Stimulated activated CD8-positive, alpha-beta memory T cell treated with anti-CD3 and anti-CD28 coated beads, Interleukin-2, amount 100 ng/mL, for 1 hour (primary cell): ENCODE measurements at places on chromosomes 4 and X.

DNA sequence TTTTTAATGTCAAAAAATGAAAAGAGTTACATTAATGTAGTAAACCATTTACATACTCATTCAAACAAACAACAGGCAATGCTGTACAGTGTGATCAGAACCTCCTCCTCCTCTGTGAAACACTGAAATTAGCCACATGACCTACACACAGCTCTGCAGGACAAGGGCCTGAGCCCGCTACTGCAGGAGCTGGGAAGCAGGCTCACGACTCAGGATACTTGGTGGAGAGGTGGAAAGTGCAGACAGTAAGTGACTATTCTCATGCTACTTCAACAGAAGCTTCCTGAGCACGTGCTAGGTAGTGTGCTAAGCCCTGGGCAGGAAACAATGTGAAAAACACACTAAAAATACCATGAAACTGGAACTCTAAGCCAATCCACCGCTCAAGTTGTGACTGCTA lies 56.8 kb downstream of the TAPT1 start:
- DNase-seq: no peak

DNA sequence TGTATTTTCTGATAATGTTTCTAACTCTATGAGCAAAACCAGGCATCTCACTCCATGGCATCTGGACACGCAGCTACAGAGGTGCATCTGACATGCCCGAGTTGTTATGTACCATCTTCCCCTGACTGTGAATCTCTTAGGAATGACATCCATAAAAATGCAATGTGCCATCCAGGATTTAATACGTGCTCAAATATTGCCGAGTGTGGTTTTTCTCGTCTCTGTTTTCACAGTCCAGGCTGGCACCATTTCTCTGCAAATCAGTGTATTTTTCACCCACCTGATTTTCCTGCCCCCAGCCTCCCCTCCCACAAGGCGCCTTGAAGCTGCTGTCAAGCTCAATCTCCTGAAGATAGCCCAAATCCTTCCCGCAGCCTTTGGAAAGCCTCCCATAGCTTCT lies 154.6 kb downstream of the DHRSX start:
- no peak for DNase-seq

- no peak for DNase-seq
Measured at GRCh38 chr4:70670332-70671014, 4.2 kb upstream of the JCHAIN start.

GRCh38 chr4:115781528-115782146 lies 668.2 kb upstream of the NDST4 start:
- no peak for DNase-seq

GRCh38 chr4:15043226-15043625 lies 40.9 kb downstream of the CPEB2 start:
- no peak for DNase-seq

- no peak for DNase-seq
Measured at GRCh38 chr4:54992266-54992665, 133.1 kb downstream of the KDR start.

GRCh38 chrX:128106630-128107029 lies 54.4 kb upstream of the ACTRT1 start:
- no peak for DNase-seq

GRCh38 chrX:39969099-39969818 lies 128.5 kb downstream of the BCOR start:
- DNase-seq: no peak

DNA sequence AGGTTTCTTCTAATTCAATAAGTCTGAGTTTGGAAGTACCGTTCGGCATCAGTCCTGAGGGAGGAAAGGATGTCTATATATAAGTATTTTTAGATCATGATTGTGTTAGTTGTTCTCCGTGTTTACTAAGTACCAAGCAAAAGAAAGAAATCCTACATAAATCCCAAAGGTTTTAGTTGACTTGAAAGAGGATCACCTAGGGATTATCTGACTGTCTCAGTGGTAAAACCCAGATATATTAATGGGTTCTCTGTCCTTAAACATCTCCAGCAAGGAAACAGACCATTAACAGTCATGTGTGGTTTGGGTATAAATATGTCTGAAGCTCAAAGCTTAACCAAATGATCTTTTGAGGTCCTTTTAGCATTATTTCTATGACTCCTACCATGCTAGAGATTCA lies 207.1 kb upstream of the RASGEF1B start:
- DNase-seq: no peak

GRCh38 chrX:152733261-152733975 lies at the start of the genes CSAG1 and MAGEA12:
Gene CSAG1 (minus strand): TSS chrX:152733721. CDS start chrX:152732460, 1,261 bp downstream.
Gene MAGEA12 (plus strand): TSS chrX:152733757. CDS start chrX:152736162, 2,405 bp downstream.
- no peak for DNase-seq

DNA sequence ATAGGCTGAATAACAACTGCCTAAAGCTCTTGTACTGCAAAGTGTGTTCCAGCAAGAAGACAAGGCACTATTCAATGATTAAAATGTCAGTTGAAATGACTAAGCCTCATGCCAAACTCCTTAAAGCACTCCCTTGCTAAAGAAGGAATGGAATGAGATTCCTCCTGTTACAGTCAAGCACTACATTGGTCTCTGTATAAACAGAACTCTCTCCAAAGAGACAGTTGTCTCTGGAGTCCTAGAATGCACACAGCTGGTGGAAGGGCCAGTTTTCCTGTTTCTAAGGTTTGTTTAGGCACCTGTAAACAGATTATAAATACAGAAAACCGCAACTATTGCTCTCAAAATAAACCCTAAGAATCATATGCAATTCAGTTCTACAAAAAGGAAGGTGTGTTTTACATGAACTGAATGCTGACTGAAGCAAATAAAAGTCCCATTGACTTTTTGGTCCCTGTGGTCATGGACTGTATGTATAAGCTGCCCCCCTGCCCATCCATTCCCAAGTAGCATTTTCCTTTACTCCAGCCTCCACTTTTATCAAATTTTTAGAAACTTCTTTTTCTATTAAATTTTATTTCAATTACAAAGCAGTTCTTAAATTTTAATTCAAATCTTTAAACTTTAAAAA lies 47.0 kb downstream of the FAT1 start:
- no peak for DNase-seq

GRCh38 chr4:175411251-175411650 lies 400.8 kb downstream of the GPM6A start:
- no peak for DNase-seq

GRCh38 chr4:4625488-4625887 lies 83.6 kb upstream of the STX18 start:
- DNase-seq: no peak

GRCh38 chr4:86910369-86910768 lies 18.1 kb upstream of the C4orf36 start:
- no peak for DNase-seq

- DNase-seq: no peak
Measured at GRCh38 chr4:114599903-114600552, 1.4 kb downstream of the UGT8 start.

DNA sequence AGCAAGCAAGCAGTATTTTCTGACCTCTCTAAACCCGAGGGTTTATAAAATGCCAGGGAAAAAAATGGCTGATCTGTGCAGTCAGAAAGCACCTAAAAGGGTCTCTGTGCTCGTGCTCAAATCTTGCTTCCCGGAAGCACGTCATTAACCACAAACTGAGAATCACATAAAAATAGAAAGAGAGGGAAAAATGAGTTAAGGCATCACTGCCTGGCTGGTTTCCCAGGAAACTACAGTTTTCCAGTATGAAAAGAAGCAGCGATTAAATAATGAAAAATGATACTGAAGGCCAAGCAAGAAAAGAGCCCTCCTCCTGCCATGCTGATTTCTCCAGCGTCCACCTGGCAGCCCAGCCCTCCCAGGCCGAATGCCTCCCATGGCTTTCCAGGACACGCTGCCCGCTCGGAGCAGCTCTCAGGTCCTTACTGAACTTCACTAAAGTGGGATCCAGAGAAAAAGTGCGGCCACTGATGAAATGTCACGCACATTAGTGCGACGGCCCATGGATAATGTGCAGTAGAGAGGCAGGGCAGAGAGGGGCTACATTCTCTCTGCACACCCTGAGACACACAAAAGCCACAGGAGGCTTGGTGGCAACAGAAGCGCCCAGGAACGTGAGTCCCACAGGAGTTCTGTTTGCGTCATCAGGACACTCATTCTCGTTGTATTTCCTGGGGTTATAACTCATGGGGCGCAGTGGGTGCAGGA lies 80.4 kb downstream of the WFS1 start:
- no peak for DNase-seq

- no peak for DNase-seq
Measured at GRCh38 chr4:7757501-7758471, 181.9 kb downstream of the AFAP1 start.

DNA sequence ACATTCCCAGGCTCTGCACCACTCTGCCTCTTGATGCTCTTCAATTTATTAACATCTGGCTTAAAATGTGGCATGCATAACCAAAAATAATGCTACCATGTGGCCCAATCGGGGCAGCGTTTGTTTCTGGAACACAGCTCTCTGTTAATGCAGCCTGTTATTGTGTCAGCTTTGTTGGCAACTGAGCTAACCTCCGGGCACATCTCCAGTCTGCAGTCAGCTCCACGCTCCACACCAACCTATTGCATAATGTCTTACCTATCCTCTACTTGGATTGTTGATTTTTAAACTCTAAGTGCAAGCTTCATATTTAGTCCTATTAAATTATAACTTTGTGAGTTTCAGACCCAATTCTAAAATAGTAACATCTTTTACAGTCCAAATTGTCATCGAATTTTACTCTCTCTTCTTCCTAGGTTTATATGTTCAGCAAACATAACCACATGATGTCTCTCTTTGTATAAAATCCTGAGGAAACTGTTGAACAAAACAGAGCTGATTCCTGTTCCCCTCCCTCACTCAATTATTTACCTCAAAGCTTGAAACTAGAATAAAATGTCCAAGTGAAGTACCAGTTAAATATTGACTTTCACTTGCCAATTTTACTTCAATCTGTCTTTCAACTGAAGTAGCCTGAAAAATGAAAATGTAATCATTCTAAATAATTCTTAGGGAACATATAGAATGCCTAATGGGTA lies 92.2 kb upstream of the RAPGEF2 start:
- no peak for DNase-seq

DNA sequence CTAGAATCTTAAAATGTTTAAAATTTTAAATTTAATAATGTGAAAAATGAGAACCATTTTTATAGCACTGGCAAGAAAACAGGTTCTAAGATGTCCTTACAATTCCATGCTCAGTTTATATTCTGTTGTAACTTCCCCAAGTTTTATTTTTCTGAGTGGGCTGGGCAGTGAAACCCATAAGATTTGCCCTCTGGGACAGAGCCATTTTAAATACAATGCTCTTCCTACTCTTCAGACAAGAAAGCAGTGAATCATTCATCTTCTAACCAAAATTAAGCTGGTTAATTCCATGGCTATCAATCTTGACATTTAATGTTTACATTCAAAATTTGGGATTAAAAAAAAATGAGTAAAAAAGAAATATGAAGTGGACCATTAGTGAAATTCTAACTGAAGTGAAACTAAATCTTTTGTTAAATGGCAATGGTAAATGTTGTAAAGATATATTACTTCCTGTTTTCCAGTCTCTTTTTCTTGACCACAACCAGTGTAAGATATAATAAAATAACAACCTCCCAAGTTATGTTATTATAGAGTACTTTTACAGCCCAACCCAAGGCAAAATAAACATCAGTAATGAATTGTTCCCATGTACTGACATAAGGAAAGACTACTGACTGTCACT lies 37.2 kb upstream of the PTPN13 start:
- DNase-seq: no peak

- DNase-seq: no peak
Measured at GRCh38 chr4:121838136-121838535, 14.5 kb upstream of the CCNA2 start.

- no peak for DNase-seq
Measured at GRCh38 chr4:86184216-86184900, 175.5 kb downstream of the MAPK10 start.

- no peak for DNase-seq
Measured at GRCh38 chrX:116236666-116237065, 66.1 kb downstream of the AGTR2 start.

- no peak for DNase-seq
Measured at GRCh38 chrX:66039944-66040343, at the start of gene VSIG4. Gene VSIG4 (minus strand): TSS chrX:66040080. CDS start chrX:66039998, 82 bp downstream.

DNA sequence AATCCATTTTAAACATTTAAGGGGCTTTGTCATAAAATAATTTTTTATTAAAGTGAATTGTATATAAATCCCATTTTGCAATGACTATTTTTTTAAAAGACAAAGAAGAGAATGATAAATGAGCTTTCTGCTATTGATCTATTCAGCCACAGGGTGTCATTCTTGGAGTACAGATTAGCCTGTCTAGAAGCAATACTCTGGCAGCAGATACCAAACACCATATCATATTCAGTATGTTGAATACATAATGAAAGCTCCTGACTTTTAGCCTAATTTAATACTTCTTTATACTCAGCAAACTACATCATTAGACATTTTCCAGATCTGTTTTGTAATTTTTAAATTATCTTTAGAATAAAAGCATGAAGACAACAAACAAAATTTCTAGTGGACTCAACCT lies 496.3 kb downstream of the PDGFC start:
- no peak for DNase-seq

GRCh38 chr4:149980941-149981340 lies 97.3 kb upstream of the DCLK2 start:
- DNase-seq: no peak

DNA sequence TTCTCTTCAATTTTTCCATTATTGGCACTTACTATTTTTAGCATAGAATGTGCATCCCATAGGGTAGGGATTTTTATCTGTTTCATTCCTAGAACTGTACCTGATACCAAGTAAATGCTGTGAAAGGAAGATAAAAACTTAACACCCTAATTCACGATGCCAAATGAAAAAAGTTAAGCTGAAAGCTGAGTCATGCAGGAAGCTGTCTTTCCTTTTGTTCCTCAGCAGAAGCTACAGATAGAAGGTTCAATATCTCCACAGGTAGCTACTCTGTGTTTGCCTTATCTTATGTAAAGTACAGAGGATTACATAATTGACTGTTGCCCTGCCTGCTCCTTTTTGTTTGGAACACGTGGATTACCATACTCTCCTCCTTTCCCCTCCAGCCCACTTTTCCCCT lies 77.0 kb downstream of the LRP2BP start:
- no peak for DNase-seq

DNA sequence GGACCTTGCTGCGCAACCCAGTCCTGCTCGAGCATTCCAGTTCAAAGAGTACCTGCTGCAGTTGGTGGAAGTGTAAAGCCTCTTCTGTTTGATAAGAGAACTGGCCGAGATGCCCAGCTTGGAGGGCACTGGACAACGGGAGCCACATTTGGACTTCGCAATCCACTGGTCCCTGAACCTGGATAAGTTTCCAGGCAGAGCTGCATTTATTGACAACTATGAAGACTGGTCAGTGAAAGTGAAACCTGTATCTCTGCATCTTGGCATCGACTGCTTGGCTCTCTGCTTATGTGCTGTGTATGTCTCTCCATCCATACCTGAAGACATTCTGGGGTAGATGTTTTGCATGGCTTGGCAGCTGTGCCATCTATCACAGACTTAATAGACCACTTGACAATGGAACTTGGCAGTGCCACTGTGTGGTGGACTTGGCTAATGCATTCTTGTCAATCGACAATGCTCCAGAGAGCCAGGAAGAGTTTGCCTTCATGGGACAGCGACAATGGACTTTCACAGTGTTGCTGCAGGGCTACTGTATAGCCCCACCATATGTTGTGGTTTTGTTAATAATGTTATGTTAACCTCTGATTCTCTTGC lies 43.5 kb upstream of the ZBTB33 start:
- DNase-seq: no peak

- DNase-seq: no peak
Measured at GRCh38 chrX:107298276-107298675, 91.9 kb downstream of the DNAAF6 start.
